ENCODE measurements at places on chromosomes 2 and 18. TPM values are rescaled to one million over a fixed set of nuclear protein-coding genes. Genes with fewer than 3 reads are reported as not detected.

GRCh38 chr2:202555356-202555755 lies 79.4 kb upstream of the FAM117B start:
- no peak for DNase-seq

- DNase-seq, result no peak
Observed at GRCh38 chr2:175806125-175806490, 196.0 kb downstream of the LNPK start.

GRCh38 chr2:17199741-17200140 lies 318.5 kb downstream of the RAD51AP2 start:
- no peak for DNase-seq

- no peak for DNase-seq
Observed at GRCh38 chr2:234571620-234572407, 74.9 kb upstream of the ARL4C start.

DNA sequence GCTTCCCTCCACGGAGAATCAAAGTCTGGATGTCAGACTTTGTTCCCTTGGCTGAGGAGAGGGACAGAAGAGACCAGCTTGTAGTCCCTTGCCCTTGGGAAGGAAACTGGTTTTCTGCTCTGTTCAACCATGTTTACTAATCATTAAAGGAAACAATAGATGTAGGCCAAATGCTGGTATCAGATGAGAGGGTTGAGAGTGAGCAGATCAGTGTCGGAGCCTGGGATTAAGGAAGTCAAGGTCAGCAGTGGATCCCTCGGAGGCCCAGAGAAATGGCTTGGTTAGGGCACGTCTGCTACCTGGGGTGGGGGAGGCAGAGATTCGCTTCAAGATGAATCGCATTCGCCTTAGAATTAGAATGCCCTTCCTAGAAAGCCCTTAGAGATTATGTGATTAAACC lies 109.1 kb downstream of the MYCN start:
- no peak for DNase-seq

DNA sequence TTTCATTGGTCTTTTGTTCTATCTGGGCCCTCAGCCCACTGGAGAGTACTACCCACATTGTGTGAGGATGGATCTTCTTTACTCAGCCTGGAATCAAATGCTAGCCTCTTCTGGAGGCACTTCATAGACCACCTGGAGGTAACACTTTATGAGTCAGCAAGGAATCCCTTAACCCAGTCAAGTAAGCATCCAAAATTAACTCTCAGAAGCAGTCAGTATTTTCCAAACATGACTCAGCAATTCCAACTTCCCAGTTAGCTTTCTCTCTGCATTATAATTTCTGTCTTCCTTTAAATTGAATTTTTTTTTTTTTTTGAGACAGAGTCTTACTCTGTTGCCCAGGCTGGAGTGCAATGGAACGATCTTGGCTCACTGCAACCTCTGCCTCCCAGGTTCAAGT lies 142.7 kb downstream of the ACKR3 start:
- peak; percentile 49 for DNase-seq

DNA sequence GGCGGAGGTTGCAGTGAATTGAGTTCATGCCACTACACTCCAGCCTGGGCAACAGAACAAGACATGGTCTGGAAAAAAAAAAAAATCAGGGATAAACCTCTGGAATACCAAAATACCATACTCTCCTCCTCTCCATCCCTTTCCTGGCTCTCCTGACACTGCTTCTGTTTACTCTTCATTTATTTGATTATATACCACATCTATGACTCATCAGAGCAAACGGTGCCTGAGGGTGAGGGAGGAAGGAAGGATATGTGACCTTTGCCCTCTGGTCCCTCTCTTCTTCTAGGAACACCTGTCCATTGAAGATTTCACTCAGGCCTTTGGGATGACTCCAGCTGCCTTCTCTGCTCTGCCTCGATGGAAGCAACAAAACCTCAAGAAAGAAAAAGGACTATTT lies 30.0 kb downstream of the VIL1 start:
- DNase-seq, result peak; percentile 89

- DNase-seq, result peak; percentile 51
Observed at GRCh38 chr18:63829886-63830285, 54.7 kb downstream of the SERPINB7 start.

MC4R gene
- not detected for total RNA-seq

METTL21A gene
- total RNA-seq, result 35.3 TPM

LIMS3 gene
- 0.26 TPM for total RNA-seq

FKBP7 gene
- total RNA-seq, result 4.2 TPM

CENPA gene
- total RNA-seq, result 42.4 TPM

SIX3 gene
- total RNA-seq, result 0.07 TPM

PSMD14 gene
- total RNA-seq, result 151 TPM

IDH1 gene
- 71.5 TPM for total RNA-seq

Measured in PC-3 (cell line).